Iris pigment epithelial cell (primary cell): ENCODE measurements at places on chromosomes 1 and 21.
A peak's percentile ranks its signal among the peaks of the same experiment; 100 is the strongest.

- DNase-seq = no peak
Measured at GRCh38 chr1:25862785-25863485, 3.7 kb upstream of the AUNIP start.

DNA sequence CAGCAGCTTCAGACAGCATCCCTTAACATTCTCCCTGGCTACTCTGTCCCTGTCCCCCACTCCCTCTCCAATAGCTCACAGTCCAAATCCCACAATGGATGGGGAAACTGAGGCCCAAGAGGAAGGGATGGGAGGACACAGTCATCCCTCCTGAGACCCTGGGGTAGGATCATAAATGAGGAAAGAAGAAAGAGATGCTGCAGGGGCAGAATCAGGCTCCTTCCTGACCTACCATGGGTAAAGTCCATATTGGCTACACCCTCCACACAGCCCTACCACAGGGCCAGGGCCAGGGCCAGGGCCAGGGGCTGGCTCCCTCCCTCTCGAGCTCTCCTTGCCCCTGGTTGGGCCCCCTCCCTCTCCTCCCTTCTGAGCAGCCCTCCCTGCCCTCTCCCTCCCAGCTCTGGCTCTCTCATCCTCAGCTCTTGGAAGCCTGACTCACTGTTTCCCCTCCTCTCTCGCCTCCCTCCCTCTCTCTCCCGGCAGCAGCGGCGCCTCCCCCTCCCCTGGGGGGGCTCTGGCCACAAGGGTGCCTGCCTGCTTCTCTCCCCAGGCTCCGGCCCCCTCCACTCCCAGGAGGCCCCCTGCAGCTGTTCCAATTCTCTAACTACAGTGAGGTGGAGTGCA, 4.9 kb downstream of the AHDC1 start:
- DNase-seq = peak; percentile 87

- DNase-seq = no peak
Measured at GRCh38 chr1:12565094-12565965, 52.7 kb downstream of the DHRS3 start.

DNA sequence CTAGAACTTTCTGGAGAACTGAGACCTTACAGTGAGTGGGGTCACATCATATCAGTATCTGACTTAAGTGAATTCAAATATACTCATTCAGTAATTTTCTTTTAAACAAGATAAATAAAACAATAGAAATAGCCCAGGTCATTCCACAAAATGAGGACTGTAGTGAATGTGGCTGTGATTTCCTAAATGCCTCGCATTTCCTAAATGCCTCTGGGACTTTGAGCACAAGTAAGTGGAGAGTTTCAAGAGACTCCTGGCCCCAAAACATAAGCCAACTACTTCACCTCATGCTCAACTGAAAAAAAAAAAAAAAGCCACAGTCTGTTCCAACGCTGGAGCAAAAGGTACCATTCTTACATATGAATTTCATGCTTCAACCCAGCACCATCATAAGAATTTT, 81.5 kb downstream of the ZNF281 start:
- no peak for DNase-seq

DNA sequence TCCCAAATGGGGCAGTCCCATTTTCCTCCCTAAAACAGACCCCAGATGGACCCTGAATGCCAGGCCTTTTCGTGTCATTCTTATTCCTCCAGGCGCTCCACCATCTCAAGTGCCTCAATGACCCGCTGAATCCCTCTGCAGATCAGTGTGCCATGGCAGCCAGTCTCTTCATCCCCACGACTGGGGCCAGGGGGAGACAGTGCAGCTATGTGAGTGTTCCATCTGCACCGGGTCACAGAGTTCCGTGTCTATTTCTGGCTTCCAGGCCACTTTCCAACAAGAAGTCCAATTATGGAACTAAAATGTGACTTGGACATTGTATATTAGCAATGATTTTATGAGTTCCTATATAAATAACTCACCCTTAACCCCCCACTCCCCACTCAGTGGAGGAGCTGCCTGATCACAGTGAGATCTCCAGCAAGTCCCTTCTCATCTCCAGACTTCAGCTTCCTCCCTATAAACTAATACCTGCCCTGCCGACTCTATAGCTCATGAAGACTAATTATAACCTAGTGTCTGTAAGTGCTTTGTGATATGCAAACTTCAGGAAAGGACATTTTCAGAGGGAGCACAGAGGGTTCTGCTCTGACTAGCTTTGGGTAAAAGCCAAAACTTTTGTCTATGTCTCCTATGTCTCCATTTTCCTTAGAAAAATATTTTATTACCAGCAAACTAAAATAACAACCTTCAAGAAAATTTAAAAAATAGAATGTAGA, 56.3 kb upstream of the NFASC start:
- DNase-seq = no peak

DNA sequence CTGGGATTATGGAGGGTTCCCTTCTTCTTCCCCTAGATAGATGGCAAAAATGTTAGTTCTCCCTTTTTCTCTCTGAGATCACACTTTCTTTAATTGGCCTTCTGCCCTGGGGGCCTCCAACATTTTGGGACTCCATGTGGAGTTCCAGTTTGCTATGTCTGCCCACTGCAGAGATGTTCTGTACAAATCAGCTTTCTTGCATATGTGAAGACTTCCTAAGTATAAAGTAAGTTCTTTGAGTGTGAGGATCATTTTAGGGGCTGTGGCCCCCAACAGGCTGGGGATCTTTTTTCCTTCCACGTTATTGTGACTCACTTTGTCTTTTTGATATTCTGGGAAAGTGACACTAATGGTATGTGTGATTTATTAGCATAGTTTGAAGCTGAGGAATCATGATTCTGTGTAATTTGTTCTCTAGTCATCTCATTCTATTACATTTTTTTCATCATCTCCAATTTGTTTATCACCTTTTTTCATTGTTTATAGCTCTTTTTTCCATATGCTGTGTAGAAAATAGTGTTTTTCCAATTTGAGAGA, 48.2 kb downstream of the HHAT start:
- no peak for DNase-seq

DNA sequence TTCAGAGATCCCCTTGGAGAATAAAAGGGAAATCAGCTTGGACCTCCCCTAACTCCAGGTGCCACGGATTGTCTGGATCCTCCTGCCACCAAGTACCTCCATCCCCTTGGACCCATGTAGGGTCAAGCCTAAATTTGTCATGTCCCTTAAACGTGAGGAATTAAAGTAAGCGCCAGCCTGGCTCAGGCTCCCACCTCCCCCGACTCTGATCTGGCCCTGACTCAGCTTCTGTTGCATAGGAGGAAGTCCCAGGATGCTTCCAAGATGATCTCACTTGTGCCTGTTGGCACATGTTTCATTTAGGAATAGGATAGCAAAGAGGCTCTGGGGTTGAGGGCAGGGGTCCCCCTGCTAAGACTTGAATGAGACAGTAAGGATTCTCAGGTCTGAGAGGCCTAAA, 231.9 kb upstream of the JUN start:
- DNase-seq = peak; percentile 78

GRCh38 chr21:15743593-15743992, 13.8 kb downstream of the USP25 start:
- no peak for DNase-seq

DNA sequence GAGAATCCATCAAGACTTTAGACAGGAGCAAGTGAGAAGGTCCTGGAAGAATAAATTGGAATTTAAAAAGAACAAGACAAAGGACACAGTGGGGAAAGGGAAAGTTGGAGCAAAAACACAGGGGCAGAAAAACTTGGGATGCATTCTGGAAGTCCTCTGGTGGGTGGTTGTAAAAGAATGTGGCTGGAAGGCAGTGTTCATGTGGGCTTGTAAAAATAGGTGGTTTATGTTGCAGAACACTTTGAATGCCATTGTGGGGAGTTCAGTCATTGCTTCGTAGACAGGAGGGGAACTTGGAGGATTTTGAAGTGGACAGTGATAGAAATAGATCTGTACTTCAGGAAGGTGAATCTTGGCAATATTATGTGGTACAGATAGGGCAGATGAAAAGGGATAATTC, 15.2 kb downstream of the KIF1B start:
- peak; percentile 31 for DNase-seq

DNA sequence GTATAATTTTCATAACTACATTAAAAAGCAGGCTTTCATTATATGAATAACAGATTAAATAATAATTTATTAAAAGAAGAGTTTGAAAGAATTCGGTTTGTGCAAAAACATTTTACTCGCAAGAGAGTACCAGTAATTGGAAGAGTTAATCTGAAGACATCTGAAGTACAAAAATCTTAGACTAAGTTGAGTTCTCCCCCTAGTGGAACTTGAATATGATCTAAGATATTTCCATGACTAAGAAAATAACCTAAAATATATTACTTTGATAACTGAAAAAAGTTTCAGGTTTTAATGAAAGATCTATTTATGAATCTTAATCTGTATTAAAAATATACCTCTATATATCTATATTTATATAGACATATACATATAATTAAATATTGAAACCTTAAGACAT, 112.5 kb upstream of the GFI1 start:
- peak; percentile 52 for DNase-seq

DNA sequence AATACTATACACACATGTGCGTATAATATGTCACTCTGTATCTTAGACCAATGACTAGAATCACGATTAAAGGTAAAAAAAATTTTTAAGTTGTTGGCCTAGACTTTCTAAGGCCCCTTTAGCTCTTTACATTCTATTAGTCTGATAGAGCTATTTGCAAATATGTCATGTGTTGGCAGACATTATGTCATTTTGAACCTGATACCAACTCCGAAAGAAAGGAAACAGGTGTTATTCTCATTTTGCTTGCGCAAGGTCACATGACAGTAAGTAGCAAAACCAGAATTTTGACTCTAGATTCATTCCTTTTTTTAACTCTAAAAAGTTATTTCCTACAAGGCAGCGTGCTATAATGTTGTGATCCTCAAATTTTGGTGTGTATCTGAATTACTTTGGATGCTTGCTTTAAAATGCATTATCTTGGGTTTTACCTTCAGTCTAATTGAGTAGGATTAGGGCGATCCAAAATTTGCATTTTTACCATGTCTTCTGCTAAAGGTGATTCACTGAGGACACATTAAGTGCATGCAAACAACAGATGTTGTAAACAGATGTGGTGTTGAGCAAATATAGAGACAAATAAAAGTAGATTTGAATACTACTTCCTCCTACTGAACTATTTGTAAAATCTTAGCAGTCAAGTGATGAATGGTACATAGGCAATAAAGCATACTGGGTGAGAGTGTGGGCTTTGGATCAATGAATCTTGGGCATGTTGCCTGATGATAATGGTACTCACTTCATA, 63.5 kb upstream of the KIAA1614 start:
- no peak for DNase-seq

- no peak for DNase-seq
Measured at GRCh38 chr1:55052221-55053142, 13.1 kb downstream of the PCSK9 start.

GRCh38 chr1:205921570-205921909, 21.7 kb downstream of the SLC26A9 start:
- DNase-seq = no peak

DNA sequence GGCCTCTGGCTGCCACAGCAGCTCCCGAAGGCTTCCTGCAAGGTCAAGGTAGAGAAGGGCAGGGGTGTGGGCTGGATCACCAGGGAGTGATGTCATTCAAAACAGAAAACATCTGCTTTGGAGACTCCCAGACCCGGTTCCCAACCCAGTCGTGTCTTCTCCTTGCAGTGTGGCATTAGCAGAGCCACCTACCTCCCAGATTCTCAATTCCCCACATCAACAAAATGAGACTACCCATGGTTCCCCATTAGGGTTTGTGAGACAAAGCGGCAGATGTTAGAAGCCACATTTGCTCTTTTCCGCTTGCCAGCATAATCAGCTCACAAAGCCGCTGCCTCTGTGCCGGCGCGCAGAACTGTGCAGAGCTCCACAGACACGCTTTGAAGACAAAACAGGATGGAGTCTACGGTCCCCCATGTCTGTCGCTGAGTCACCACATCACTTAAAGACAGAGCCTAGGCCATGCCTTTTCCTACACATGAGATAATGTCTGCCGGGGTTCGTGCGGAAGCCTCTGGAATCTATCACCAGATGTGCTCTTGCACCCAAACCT, 12.5 kb downstream of the KIF17 start:
- DNase-seq = no peak

GRCh38 chr21:17451364-17451891, 61.4 kb upstream of the CXADR start:
- DNase-seq = peak; percentile 92

DNA sequence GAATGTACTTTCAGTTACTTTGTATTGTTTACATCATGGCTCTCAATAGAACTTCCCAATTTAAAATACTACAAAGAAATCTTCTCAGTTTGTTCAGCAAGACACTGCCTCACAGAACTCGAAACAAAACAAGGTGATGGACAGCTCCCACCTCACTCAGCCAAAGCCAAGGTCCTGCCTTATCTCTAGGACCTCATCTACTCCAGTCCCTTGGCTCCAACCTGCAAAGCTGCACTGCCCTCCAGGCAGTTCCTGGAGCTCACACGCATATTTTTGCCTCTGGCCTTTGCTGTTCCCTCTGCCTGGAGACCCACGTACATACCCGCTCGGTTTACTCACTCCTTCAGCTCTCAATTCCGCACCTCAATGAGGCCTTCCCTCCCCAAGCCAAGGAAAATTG, 40.3 kb downstream of the MCOLN2 start:
- no peak for DNase-seq

DNA sequence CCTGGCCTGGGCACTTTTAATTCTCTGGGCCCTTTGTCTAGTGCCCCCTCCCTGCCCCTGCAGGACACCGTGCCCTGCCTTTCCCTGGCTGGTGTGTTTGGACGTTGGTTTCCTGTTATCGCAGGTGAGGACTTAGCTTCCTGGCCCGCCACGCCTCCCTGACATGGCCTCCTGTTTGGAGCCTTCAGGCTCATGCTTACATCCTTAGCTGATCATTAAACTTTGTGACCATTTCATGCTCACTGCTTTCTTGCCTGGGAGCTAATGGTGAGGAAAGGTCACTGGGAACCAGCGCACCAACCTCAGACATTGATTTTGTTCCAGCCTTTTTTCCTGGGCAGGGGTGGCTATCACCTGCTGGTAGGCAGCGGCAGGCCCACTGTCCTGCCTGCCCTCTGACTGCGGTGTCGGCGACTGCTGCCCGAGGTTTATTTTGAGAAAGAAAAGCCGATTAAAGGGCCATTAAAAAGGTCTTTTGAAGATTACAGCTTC, 3.7 kb downstream of the PFKL start:
- no peak for DNase-seq
